ENCODE measurements at places on chromosomes 16 and 17. TPM values are rescaled to one million over a fixed set of nuclear protein-coding genes. Genes with fewer than 3 reads are reported as not detected.

DNA sequence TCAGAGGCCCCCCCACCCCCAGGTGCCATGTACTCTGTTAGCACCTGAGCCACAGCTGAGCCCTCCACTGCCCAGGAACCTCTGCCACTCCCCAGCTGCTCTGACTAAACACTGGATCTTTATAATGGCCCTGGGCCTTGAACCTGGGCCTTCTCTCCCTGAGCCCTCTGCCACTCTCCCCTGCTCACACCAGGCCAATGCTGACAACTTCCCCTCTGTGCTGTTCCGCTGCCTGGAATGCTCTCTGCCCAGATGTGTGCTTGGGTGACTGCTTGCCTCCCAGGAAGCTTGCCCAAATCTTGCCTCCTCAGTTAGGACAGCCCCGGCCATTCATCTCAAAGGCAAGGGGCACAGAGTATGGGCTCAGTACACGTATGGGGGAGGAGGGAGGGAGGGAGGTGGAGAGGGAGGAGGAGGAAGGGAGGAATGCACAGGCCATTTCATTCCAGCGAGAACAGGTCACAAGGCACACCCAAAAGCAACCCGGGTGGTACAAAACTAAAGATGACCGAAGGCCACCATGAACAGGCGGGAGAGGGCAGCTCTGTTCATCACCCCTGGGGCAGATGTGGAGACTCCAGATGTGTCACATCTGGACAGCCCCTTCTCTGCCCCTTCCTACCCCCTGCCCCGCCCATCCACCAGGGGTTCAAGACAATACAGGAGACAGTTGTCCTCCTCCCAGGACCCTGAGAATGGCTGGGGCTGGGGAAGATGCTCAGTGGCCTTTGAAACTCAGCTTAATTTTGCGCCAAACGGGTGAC lies 15.3 kb upstream of the TNFRSF13B start:
- no peak for DNase-seq

TBC1D3D gene
- polyA plus RNA-seq: 1.5 TPM

UBE2Z gene
- polyA plus RNA-seq: 62.7 TPM

DNA sequence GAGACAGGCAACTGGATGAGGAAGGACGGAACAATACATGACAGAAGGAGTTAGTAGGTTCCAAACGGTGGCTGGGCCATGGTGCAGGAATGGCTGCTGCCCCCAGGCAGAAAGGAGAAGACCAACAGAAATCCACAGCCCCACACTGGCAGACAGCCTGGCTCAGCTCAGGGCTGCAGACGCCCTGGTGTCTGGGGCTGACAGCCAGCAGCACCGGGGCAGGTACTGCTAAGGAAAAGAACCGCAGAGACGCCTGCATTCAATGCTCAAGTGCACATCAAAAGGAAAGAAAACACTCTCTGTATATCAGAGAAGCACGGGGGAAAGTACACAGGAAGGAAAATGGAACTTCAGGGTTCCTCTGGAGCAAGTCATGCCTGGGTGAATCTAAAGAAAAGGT lies 53.4 kb downstream of the GAS7 start:
- no peak for DNase-seq

DNA sequence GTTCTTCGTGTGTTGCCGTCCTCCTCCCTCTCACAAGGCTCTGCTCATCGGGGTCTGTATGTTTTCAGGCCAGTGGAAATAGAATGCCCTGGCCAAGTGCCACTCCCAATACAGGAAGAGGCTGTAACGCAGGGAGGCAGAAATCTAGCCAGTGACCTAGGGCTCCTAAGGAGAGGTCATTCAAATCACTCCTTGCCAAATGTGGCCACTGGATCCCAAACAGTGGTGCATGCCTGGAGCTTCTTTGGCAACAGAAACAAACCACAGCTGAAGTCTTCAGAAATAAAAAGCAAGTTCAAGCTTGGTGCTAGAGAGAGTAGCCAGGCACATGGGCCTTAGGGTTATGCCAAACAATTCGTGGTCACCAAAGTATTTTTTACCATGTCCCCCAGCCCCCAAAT lies 66.1 kb downstream of the SMG6 start:
- peak; percentile 80 for DNase-seq

ZNF423 gene
- polyA plus RNA-seq: 23.2 TPM

EVI2A gene
- 2.2 TPM for polyA plus RNA-seq

GRCh38 chr16:72985995-72986394 lies 61.9 kb downstream of the ZFHX3 start:
- peak; percentile 40 for DNase-seq

DNA sequence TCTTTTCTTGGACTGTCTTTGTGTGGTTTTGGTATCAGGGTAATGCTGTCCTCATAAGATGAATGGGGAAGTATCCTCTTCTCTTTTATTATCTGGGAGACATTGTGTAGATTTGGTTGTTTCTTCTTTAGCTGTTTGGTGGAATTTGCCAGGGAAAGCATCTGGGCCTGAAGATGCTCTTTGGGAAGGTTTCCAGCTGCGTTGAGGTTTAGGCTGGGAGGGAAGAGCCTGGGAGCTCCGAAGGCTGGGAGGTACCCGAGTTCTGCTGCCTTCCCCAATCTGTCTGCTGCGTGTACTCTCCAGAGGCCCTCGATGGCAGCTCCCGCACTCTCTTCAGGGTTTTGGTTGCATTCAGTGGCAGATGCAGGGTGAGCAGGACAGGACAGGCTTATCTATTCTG lies 25.6 kb upstream of the CRISPLD2 start:
- DNase-seq: no peak

CCL1 gene
- polyA plus RNA-seq: not detected

GRCh38 chr17:50424246-50424995 lies 1.6 kb upstream of the ACSF2 start:
- no peak for DNase-seq

TBC1D3G gene
- polyA plus RNA-seq: not detected

DNA sequence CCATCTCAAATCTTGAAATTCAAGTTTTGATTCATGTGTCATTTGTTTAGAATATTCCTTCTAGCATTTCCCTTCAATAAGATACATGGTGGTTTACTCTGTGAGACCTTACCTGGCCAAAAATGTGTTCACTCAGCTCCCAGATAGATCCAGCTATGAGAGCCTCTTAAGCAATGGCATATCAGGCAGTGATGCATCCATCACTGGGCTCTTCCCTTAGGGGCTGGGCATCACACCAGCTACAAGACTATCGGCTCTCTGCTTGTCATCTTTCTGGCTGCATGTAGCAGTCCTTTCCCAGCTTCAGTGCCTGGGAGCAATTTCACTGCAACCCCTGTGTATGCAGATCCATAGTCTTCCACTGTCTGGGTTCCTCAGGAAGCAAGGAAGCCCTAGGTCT lies 40.6 kb downstream of the GOSR1 start:
- no peak for DNase-seq

SPNS2 gene
- 7.4 TPM for polyA plus RNA-seq

- DNase-seq: peak; percentile 34
Observed at GRCh38 chr17:46733837-46734475, 84.5 kb downstream of the WNT3 start.

DNA sequence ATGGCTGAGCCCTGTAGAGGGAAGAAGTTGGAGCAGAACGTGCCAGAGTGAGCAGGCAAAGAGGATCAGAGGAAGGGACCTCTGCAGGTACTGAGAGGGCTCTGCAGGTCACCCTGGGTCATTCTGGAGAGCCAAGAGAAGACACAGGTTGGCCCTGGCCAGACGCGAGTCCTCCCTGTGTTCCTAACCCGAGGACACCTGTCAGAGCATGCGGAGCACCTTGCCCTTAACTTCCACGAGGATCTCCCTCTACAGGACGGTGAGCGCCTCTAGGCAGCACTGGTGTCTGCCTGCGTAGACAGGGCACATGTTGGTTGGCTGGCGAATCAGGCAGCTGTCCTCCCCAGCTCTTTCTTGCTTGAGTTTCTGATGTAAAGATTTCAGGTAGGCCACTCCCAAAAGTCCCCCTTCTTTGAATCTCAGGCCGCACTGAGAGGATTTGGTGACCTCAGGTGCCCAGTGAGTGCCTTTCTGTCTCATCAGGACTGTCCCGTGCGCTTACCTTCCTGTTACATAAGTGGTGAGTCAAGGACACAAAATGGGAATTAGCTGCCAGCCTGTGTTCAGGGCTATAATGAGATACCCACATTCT lies 45.3 kb downstream of the MPRIP start:
- DNase-seq: no peak

- peak; percentile 48 for DNase-seq
Observed at GRCh38 chr16:25126820-25127232, 15.3 kb downstream of the LCMT1 start.

GRCh38 chr17:4777969-4778760 lies 6.5 kb downstream of the TM4SF5 start:
- DNase-seq: no peak

Measured in muscle of back (tissue), 13 donors.